ENCODE measurements at places on chromosomes 2 and 18.

DNA sequence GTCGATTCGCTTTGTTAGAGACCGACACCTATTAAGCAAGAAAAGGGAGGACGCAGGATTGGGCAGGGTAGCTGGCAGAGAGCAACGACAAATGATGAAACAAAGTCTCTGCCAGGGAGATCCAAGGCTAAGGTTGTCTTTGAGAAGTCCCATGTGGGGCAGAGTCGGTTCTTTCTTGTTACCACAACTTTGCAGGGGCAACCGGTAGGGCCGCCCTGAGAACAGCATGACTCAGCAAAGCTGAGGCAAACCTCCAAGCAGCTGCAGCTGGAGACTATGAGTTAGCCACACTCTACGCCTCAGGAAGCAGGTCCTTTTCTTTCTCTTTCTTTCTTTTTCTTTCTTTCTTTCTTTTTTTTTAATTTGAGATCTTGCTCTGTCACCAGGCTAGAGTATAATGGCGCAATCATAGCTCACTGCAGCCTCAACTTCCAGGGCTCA is 452.3 kb upstream of the ID2 start:
- DNase-seq, result peak; percentile 79

- no peak for DNase-seq
These were observed 414.2 kb upstream of the SLC14A2 start for GRCh38 chr18:45201029-45201428.

- no peak for DNase-seq
These were observed 524.7 kb upstream of the ACVR2A start for GRCh38 chr2:147320146-147320545.

- DNase-seq, result no peak
These were observed 14.3 kb downstream of the COPS7B start for GRCh38 chr2:231800493-231801091.

DNA sequence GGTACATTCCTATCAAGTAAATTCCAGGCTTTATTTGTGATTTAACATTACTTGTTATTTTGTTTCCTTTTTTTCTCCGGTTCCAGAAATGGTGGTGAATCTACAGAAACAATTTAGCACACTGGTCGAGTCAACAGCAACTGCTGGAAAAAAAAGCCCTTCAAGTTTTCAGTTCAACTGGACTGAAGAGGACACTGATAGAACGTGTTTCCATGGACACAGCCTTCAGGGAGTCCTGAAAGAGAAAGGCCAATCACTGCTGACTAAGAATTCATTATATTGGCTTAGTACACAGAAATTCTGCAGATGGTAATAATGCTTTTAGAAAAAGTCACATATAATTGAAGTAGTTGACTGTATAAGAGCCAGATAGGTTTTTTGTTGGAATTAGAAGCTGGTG is 32.0 kb upstream of the GRHL1 start:
- no peak for DNase-seq

- no peak for DNase-seq
These were observed 21.3 kb upstream of the MAPRE2 start for GRCh38 chr18:35019933-35020332.

- DNase-seq, result no peak
These were observed 193.5 kb upstream of the CCDC68 start for GRCh38 chr18:55152801-55153200.

- no peak for DNase-seq
These were observed 23.3 kb downstream of the GNLY start for GRCh38 chr2:85717308-85718008.

DNA sequence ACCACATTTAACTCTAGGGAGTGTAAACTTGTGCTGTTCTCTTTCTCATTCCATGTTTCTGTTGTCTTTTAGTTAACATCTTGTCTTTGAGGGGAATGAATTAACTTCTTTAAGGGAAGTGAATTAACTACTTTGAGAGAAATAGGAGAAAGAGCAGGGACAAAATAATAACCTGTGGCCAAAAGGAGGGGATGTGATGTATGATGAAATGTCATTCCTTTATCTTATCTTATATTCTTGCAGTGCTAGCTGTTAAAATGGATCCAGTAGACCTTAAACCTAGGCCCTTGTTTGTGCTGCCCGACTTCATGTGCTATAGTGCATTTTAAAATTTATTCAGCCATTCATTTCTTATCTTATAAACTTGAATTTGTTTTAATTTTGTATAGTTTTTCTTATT is 18.4 kb downstream of the ABI2 start:
- DNase-seq, result no peak

- no peak for DNase-seq
These were observed 43.5 kb upstream of the ZNF397 start for GRCh38 chr18:35197296-35197695.

- DNase-seq, result no peak
These were observed 81.3 kb downstream of the TGFA start for GRCh38 chr2:70472221-70472890.

DNA sequence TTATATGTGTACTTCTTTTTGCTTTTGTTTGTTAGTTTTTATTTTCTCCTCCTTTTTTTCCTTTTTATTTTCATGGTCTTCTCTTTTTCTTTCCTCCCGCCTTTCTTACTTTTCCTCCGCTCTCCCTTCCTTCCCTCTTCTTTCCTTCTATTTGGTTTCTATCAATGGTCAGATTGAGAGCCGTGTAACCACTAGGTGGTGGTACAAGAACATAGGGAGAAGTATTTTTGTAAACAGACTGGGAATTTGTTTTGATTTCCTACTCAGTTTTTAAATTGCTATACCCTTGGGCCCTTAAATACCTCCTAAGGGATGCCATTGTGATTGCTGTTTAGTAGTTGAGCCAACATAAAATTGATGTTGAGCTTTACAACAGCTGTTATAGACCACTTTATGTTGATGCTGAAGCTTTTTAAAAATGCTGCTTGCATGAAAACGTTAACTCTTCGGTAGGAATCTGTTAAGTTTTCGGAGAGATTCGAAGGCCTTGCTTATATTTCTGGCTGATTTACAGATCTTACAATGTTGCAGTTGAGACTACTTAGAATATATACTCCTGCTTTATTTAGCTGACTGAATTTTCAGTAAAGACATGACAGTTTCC is 124.2 kb downstream of the UBE2E3 start:
- no peak for DNase-seq

GRCh38 chr2:203683932-203684556 is 22.4 kb upstream of the CD28 start:
- DNase-seq, result peak; percentile 85

GRCh38 chr2:84458551-84459017 is 496 bp downstream of the SUCLG1 start:
- DNase-seq, result peak; percentile 2

DNA sequence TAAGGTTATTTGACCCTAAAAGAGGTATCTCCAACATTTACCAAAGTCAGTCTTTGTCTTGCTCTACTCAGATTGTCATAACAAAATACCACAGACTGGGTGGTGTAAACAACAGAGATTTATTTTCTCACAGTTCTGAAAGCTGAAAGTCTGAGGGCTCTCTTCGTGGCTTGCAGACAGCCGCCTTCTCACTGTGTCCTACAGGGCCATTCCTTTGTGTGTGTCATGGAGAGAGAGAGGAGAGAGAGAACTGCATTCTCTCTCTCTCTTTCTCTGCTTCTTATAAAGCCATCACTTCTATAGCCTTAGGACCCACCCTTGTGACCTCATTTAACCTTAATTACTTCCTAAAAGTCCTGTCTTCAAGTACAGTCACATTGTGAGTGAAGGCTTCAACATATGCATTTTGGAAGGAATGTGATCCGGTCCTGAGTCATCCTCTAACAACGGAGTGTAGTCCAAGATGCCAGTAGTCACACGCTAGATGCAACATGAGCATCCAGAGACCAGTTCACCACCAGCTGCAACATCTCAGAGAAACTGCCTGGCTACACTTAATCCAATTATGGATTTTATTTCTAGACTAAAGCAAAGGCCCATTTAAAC is 130.2 kb downstream of the CD226 start:
- DNase-seq, result peak; percentile 79

- DNase-seq, result no peak
These were observed 46.2 kb downstream of the ARHGAP28 start for GRCh38 chr18:6775702-6776101.

GRCh38 chr18:47184419-47185050 is 8.4 kb upstream of the IER3IP1 start:
- no peak for DNase-seq

DNA sequence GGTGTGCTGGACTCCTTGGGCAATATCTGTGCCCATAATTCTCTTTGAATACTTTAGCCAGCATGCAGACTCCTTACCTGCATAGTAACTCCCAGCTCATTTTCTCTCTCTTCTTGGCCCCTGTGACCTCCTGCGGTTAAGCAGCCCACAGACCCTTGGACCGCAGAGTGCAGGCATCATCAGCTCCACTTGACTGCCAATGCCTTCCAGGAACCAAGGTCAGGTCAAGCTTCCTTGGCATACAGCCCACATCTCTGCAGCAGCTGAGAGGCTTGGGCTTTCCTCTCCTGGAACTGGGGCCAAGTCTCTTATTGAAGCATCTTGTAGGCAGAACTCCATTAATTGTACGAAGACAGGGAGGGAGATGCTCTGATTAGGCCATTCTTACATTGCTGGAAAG is 130.1 kb upstream of the PIEZO2 start:
- DNase-seq, result no peak

DNA sequence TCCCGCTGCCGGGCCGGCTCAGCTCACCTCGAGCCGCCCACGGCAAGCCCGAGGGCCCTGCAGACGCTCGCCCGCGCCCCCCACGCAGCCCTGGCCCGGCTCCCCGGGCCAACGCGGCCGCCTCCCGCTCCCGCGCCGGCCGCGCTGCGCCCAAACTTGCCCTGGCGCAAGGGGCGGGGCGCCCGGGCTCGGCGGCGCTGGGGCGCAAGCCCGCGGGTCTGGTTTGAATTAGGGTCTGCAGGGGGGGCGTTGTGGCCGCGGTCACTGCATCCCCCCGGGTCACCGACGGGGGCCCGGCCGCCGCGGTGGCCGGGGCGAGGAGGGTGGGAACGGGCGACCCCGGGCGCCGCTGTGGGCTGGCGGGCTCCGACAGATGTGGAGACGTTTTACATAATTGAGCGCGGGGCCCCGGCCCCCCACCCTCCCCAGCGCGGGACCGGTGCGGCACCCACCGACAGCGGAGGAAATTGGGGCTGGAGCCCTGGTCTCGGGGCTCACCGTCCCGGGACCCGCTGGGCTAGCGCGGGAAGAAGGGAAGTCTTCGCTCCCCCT is 690 bp downstream of the SDC1 start:
- no peak for DNase-seq

DNA sequence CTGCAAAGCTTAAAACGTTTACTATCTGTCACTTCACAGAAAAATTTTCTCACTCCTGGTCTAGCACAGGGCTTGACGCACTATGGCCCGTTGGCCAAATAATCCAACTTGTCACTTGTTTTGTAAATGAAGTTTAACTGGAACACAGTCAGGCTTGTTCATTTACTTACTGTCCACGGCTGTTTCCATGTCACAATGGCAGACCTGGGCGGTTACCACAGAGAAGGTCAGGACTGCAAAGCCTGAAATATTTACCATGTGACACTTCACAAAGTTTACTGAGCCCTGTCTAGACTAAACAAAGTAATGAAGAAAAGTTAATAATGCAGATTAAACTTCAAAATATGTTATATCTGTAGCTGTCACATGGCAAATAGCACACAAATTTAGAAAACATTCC is 273.0 kb upstream of the GYPC start:
- DNase-seq, result no peak

DNA sequence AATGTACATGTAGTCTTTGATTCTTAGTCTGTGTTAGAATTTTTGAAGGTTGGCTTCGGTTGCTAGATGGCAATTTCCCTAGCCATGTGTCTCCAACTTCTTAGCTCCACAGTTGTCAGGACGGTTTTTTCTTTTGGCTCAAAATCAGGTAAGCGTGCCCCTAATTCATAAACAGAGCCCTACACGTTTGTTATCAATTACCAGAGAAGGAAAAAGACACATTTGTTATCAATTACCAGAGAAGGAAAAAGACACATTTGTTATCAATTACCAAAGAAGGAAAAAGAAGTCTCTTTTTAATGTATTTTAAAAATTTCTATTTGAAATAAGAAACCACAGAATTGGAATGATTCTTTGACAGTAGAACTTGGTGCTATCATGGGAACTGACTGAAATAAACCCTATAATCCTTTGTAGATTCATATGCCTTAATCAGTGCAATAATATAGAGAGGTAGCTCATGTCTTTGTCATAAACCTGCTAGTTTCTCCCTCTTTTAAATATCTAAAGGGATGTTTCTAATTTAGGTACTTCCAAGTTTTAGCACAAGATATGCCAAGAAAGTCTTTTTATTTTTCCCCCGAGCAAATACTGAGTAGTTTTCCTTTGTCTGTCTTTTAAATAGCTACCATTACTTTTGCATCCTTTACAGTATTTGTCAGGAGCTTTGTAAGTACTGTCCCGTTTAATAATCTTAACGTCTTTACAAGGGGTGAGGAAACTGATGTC is 35.9 kb downstream of the CAMKMT start:
- no peak for DNase-seq
